ENCODE measurements at places on chromosomes 1 and 21.

GRCh38 chr1:178241837-178242236 is 147.9 kb downstream of the RASAL2 start:
- no peak for DNase-seq

- no peak for DNase-seq
Measured at GRCh38 chr1:36377791-36378492, 7.8 kb downstream of the STK40 start.

- DNase-seq = no peak
Measured at GRCh38 chr21:37367703-37368540, 1.3 kb downstream of the DYRK1A start.

GRCh38 chr1:221636967-221637366 is 104.9 kb downstream of the DUSP10 start:
- DNase-seq = no peak

GRCh38 chr1:75502776-75503175 is 108.1 kb downstream of the SLC44A5 start:
- DNase-seq = no peak

DNA sequence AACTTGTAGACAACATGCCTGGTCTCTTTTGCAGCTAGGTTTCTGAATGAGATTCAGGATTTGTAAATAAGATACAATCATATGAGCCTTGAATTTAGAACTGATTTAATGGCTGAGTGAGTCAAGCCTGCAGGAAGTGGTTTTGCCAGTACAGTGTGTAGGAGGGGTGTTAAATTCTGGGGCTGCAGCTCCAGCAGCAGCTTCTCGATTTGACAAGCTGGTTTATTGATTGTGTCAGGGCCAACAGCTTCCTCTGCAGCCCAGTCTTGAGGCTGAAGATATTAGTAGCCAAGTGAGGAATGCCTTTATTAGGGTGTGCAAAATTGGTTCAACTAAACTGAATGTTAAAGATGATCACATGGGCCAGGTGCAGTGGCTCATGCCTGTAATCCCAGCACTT is 11.5 kb upstream of the PLA2G5 start:
- DNase-seq = peak; percentile 4

GRCh38 chr1:226337276-226337875 is 28.4 kb upstream of the LIN9 start:
- DNase-seq = no peak

DNA sequence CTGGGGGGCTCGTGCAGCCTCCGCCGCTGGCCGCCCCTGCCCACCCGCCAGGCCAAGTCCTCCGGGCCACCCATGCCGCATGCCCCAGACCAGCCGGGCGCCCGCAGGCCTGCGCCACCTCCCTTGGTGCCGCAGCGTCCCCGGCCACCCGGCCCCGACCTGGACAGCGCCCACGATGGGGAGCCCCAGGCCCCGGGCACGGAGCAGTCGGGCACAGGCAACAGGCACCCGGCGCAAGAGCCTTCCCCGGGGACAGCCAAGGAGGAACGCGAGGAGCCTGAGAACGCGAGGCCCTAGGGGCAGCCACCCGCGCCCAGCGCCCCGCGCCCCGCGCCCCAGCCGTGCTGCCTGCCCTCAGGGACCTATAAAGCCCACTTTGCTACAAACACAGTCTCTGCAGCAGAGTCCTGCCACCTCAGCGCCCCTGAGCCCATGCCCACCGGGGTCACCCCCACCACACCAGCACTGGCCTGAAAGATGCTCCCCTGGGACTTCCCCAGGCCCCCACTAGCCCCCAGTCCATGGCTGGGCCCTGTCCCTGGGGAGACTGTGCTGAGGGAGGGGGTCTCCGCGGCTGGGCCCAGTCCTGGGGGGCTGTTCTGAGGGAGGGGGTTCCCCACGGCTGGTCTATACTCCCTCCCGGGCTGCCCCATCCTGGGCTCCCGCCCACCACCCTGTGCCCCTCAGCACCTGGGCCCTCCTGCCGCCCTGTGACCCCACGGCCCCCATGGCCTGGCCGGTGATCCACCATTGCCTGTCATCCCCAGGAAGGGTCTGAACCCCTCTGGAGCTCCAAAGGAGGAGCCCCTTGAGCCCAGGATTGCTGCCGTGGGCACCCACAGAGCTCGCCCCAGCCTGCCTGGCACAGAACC is 8.6 kb downstream of the TNFRSF18 start:
- no peak for DNase-seq

GRCh38 chr1:117535821-117536220 is 70.0 kb upstream of the TENT5C start:
- no peak for DNase-seq

- no peak for DNase-seq
Measured at GRCh38 chr1:163170975-163171676, 31.6 kb downstream of the RGS5 start.

DNA sequence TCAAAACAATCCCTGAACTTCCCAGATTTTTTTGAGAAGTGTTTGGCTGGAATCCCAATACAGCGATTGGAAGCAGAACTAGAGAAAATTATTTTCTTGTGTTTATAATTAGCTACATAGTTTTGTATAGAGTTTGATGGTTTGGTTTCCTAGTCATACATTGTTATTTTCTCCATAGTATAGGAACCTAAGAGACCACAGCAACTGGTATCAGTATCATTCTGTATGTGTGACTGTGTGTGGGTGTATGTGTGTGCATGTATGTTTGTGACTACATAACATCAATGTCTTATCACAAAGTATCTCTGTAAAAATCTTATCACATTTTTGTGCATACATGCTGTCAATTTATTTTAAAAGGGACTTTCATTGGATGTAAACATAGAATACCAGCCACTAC is 780.5 kb downstream of the MRPL39 start:
- DNase-seq = no peak

- DNase-seq = no peak
Measured at GRCh38 chr21:45990741-45991605, 9.4 kb downstream of the COL6A1 start.

GRCh38 chr1:104884939-104885338 is 1135.2 kb downstream of the AMY1C start:
- no peak for DNase-seq

DNA sequence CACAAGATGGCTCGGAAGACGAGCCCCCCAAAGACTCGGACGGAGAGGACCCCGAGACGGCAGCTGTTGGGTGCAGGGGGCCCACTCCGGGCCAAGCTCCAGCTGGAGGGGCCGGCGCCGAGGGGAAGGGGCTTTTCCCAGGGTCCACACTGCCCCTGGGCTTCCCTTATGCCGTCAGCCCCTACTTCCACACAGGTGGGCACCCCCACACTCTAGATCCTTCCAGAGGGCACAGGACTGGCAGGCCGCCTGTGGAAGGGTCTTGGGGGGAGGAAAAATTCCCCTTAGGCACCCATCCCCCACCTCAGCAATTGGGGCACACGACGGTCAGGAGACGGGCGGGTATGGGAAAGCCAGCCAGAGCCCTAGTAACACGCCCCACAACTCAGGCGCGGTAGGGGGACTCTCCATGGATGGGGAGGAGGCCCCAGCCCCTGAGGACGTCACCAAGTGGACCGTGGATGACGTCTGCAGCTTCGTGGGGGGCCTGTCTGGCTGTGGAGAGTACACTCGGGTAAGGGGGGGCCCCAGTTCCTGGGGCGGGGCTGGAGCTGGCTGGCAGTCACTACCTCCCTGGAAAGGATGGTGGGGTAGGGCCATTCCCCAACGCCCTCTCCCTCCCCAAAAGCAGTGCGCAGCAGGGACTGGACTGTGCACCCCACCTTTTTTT is 16.1 kb downstream of the NOC2L start:
- no peak for DNase-seq

DNA sequence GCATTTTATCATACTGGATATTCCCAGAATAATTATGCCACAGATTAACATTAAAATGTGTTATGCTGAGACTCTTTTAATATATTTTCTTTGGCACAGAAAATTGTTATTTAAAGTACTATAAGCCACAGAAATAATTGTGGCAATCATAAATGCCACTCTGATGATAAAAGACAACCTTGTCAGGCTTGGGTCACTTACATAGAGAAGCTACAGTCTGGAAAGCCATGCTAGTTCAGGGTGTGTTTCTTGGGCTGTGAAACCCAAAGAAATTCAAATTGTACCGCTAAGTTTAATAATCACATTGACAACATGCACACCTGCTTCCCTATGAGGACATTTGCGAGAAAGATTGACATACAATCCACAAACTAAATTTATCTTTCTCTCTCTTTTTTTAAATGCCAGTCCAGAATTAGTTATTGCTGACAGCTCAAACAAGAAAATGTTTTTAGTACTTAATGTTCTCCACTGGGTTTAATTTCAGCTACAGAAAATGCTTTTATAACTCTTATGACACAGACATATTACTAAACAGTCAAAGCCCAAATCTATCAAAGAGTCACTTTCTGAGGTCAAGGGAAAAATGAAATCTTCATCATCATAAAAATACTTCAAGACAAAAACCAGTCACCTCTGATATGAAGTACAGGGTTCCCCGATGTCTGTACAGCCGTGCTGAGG is 38.7 kb downstream of the TTC13 start:
- DNase-seq = no peak
